Activated CD4-positive, alpha-beta memory T cell treated with anti-CD3 and anti-CD28 coated beads for 36 hours (primary cell): ENCODE measurements at places on chromosomes 6 and 20.

GRCh38 chr6:16470502-16471221, 232.3 kb downstream of the GMPR start:
- no peak for DNase-seq

DNA sequence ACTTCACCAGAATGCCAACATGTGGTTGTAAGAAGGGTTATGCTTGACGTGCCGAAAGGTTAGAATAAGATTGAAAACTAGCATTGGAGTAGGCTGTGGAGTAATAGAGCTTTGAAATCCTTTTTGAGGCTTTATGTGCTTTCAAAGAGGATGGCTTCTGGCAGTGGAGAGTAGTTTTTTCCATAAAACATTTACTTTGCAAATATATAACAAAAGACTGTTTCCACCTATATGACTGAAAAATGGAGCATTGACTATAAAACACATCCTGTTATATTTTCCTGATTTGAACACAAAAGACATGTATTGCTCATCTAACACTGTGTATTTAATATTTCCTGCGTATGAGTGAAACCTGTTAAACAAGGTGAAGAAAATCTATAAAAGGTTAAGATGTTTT, 38.8 kb downstream of the ZFAND3 start:
- no peak for DNase-seq

DNA sequence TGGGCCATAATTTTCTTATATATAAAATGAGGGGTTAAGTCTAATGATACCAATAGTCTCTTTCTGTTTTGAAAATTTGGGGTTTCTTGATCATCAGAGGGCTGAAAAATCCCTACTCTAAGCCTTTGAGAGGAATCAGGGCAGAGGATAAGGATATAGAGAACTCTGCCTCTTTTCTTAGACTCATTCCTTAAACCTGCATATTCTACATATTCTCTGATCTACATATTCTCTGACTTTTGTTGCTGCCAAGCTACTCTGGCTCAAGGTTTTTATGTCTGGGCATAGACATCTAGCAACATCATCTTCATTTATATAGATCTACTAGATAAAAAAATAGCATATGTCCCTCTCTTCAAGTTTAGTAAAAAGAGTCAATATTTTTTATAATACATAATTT, 71.2 kb downstream of the FLRT3 start:
- DNase-seq, result no peak

DNA sequence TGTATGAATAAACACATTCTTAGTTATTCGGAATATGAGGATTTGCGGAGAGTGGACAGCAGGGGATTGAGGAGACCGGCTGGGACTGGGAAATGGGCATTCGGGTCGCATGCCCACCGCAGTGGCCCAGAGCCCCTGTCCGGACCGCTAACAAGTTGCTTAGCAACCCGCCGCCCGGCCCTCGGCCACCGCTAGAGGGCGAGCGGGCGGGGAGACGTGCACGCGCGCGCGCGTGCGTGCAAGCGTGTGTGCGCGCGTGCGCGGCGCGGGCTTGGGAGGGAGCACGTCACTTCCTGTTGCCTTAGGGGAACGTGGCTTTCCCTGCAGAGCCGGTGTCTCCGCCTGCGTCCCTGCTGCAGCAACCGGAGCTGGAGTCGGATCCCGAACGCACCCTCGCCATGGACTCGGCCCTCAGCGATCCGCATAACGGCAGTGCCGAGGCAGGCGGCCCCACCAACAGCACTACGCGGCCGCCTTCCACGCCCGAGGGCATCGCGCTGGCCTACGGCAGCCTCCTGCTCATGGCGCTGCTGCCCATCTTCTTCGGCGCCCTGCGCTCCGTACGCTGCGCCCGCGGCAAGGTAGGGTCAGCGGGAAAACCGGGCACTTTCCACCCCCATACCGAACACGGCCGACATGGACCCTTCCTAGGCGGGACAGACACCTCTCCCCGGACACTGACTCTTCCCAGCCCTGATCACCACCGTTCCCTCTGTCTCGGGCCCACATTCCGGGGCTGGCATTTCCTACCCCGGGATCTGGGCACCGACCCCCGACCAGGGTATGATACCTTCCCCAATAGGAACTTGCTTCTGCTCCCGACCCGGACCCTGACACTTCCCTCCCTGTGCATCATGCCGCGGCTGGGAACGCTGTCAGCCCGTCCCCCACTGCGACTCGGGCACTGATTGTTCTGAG, at the start of gene HM13:
HM13 (plus strand) TSS at position 289 of the 918 bp plus-strand sequence; CDS start at position 399, 110 bp downstream.
- DNase-seq, result peak; percentile 92

DNA sequence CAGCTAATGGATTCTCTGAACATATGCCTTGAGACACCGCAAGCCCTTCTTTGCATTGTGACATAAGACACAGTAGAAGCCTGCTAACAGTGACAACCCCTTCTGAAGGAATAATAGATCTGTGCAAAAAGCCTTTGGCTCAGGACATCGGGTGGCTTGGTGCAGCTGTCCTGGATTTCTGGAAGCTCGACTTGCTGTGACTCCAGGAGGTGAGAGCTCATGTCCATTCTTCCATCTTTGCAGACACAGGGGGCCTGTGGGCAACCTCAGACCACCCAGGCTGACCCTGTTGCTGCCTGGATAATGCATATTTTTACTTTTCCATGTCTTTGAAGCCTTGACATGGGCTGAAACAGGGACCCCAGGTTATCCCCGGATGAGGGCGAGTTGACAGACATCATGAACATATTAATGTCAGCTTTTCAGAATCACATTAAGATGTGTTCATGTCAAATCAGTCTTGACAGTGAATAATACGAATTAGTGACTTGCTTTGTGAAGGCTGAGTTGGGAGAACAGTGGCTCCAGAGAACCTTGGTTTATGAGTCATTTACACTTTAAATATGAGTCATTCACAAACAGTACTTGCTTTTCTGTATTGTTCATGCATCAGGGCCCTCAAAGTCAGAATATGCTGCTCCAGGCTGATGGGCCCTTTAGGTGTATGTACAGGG, 66.8 kb upstream of the IYD start:
- peak; percentile 46 for DNase-seq

- no peak for DNase-seq
Measured at GRCh38 chr20:36969051-36969450, 17.5 kb upstream of the SAMHD1 start.

- DNase-seq, result no peak
Measured at GRCh38 chr20:58523971-58524315, 8.7 kb upstream of the APCDD1L start.

- peak; percentile 60 for DNase-seq
Measured at GRCh38 chr20:9616833-9617461, 102.6 kb downstream of the LAMP5 start.

GRCh38 chr6:104884867-104885517, 25.3 kb upstream of the HACE1 start:
- DNase-seq, result peak; percentile 19

DNA sequence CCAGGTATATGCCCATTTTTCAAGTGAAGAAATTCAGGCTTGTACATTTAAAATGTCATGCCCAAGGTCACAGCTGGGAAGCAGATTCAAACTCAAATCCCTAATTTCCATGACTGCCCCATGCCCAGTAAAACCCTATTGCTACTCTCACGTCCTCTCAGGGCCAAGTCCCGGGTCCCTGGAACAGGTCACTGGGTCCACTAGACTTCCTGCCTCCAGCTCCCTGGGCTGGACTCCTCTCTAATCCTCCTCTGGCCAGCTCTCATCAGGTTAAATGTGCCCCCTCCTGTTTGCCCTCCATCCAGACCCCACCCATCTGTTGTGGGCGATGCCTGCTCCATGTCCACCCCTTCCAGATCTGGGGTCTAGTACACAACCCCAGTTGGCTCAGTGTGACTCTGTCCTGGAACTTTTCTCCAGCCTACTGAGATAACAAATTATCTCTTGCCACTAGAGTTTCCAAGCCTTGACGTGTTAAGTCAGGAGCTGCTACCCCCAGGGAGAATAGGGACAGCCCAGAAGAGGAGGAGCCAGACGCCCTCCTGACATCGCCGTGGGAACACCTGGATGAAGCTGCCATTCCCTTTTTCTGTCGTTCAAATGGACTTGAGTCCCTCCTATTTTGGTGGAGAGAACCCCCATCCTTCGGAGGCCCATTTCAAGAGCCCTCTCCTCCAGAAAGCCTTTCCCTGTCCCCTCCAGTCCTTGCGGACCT, 3.7 kb upstream of the SPDEF start:
- no peak for DNase-seq

DNA sequence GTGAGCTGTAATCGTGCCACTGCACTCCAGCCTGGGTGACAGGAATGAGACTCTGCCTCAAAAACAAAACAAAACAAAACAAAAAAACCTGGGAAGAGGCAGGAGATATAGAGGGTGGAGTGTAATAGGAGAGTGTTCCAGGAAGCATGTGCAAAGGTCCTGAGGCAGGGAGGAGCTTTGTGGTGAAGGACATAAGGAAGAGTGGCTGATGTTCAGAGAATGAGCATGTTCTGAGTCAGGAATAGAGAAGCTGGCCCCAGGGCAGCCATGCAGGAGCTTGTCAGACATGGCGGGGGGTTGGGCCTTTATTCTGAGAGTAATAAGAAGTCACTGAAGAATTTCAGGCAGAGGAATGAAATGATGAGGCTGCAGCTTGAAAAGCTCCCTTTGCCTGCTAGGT, 337.0 kb downstream of the CDH26 start:
- DNase-seq, result no peak

DNA sequence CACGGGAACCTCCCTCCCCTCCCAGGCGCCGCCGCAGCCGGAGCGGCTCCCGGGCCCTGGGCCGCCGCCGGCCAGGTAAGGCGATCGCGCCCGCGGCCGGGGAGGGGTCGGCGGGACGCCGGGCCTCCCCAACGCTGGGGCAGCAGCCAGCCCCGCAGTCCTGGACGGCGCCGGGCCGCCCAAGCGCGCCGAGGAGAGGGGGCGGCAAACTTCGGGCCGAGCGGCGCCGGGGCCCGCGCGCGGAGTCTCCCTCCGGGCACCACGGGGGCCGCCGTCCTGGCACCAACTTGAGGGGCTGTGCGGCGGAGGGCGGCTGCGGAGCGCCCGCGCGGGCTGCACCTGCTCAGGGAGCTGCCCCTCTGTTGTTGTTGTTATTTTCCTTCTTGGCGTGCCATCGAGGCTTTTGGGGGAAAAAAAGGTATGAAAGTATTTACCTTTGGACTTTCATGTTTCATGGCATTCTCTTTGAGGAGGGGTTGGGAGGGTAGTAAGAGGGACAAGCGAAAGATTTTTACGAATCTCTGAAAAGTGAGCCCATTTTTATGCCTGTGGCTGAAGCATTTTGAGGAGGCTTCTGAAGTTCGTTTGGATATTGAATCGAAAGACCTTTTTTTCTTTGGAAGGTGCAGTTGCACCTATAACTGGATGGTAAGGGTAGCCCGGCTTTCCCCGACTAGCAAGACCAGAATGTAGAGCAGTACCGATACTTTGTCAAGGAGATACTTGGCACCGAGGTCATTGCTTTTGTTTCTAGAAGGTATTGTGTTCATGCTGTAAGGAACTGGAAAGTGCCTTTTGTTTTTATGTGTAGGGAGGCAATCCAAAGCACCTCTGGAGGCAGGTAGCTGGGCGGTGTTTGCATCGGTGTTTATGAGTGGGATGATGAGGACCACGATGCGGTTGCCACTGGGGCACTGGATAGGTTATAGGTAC, at the start of gene RNF182:
RNF182 (plus strand) TSS at position 4 of the 933 bp plus-strand sequence. CDS start 52,168 bp downstream, outside the sequence.
- peak; percentile 59 for DNase-seq

DNA sequence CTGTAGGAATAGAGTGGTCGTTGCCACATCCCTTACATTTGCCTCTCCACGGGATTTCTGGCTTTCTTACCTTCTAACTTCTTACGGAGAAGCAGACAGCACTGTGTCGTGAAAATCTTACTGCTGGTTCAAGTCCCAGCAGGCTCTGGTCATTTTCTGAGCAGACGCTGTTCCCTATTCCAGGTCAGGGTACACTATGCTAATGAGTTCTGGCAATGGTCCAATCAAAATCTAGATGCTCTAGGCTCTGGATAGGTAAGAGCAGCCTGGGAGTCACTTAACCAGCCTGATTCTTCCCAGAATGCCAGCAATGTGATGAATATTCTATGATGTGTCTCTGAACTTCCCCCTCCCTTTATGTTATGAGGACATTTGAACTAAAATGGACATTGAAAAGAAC, at the start of gene GCM1:
GCM1 (minus strand) TSS at position 158 of the 400 bp plus-strand sequence. CDS start 3,209 bp downstream, outside the sequence.
- DNase-seq, result no peak

GRCh38 chr20:36319356-36320260, 13.5 kb downstream of the DLGAP4 start:
- DNase-seq, result no peak

DNA sequence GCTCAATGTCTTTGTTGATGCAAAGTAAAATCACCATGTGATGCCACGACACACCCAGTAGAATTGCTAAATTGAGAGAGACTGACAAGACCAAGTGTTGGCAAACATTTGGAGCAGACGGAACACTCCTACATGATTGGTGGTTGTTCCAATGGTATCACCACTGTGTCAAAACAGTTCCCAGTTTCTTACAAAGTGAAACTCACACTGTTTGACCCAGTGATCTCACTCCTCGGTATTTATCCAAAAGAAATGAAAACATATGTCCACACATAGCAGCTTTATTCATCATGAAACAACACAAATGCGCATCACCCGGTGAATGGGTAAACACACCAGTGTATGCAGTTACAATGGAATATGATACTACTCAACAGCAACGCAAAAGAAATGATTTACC, 74.0 kb upstream of the SULF2 start:
- DNase-seq, result no peak

DNA sequence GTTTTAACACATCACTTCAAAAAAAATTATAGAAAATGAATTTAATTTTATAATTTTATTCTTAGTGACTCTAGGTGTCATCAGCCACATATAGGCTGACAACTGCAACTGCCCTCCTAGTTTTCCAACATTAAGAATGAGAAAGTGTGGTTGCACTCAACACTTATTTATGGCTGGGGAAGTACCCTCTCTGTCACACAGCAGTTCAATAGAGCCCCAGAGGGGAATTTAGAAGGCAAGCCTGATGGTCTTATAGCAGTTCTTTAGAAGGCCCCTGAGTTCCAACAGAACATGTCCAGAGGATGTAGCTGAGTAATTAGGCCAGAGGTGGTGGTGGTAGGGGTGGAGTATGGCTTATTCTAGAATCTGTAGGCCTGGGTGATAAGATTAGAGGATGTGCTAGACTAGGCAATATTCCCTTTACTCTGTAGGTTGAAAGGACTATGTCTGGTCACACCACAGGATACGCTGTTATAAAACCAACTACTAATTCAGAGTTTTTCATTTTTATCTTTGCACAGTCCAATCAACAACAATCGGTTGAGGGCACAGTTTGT, 226.5 kb upstream of the CITED2 start:
- peak; percentile 29 for DNase-seq

GRCh38 chr6:2158596-2159271, 86.7 kb downstream of the GMDS start:
- peak; percentile 10 for DNase-seq

- no peak for DNase-seq
Measured at GRCh38 chr6:25875563-25875905, 1.5 kb upstream of the SLC17A3 start.

- no peak for DNase-seq
Measured at GRCh38 chr20:24469894-24470745, 691 bp downstream of the SYNDIG1 start.

DNA sequence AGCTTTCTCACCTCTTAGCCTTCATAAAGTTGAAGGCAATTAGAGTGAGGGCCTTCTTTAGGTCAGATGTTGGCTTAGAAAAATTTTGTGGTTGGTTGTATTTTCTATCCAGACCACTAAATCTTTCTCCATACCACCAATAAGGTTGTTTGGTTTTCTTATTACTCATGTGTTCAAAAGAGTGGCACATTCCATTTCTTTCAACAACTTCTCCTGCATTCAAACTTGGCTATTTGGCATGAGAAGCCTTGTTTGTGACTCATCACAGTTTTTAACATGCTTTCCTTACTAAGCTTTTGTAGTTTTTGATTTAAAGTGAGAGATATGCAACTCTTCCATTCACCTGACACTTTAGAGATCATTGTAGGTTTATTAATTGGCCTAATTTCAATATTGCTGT, 949.6 kb downstream of the TBC1D32 start:
- DNase-seq, result no peak

- DNase-seq, result no peak
Measured at GRCh38 chr20:34213213-34213612, 28.0 kb upstream of the ASIP start.
